ENCODE measurements at places on chromosomes 5 and 9. TPM values are rescaled to one million over a fixed set of nuclear protein-coding genes. Genes with fewer than 3 reads are reported as not detected.

Gene RMRP
- 162,287 TPM for total RNA-seq

DNA sequence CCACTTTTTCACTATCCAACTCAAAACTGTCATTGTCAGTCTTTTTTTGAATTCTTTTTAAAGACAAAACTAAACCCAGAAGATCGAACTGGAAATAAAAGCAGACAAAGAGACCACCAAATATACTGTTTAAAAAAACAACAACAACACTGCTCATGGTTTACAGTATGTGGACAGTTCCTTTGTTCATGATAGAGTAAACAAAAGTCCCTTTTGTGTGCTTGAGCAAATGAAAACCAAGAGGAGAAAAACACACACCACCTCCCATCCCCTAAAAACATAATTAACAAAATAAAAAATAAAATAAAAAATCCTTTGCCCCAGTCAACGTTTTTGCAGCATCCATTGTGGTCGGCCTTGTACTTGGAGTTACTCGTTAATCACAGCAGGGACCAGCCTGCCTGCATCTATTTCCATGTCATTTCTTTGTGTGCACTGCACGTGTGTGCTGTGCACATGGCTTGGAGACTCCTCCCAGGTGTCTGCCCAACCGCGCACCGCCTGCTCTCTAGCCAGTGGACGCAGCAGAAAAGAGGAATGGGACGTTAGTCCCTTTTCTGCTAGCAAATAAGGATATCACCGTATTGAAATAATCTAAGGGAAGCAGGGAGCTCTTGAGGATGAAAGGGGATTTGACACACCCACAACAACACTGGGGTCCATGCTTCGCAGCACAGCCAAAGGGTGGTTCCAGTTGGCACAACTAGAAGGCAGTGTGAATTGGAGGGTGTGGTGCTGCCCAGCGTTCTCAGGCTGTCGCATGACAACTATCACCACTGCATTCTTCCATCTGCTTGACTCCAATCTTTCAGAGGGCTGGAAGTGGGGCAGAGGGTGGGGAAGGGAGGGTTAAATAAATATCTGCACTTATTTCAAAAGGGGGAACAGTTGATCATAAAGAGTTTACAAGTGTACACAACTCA, 130.0 kb downstream of the SEMA6A start:
- DNase-seq: no peak

DNA sequence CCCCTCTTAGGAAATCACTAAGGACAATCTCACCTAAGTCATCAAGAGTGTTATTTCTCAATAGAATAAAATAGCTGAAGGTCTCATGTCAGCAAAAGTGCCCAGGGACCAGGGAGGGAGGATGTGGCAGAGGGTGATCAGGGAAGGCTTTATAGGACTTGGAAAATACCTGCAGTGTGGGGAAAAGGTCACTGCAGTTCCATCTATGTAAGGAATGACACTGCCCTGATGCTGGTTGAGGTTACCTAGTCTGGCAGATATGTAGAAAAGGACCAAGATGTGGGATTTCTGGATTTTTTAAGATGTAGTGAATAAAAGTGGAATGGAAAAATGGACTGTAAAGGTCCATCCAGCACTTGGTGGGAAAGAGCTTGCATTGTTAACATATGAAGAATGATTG, 18.3 kb downstream of the PRDM9 start:
- no peak for DNase-seq

DNA sequence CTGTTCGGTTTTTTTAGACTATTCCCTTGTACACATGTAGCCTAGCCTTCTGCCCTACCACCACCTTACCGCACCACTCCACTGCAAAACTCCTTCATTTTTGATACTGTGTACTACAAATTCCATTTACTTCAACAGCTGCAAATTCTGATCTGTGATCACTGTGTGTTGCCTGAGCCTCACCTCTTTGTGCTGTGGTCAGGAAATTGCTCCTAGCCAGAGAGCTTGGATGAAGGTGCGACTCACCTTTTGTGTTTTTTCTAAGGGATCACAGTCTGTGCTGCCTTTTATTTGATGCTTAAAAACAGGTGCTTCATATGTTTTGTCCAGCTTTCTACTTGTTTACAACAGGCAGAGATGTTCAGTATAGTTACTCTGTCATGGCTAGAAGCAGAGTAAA, 31.5 kb downstream of the CSNK1G3 start:
- DNase-seq: no peak

DNA sequence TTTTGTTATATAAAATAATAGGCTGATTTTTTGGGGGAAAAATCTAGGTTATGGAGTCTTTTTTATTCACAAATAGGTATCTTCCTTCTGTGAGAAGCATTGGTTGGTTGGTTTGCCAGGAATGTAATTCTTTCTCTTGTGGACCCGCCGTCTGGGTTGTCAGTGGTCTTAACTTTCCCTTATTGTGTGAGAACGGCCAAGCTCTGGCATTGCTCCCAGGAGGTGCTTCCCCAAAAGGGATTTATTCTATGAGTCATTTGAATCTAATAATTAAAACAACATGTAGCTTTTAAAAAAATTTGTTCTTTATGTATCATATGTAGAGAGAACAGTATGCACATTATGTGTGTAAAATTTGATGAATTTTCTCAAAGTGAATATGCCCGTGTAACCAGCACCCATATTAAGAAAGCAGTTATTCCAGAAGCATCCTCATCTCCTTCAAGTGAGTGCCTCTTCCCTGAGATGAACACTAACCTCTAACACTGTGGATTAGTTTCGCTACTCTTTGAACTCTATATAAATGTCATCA, 114.4 kb downstream of the MAST4 start:
- DNase-seq: peak; percentile 84

GRCh38 chr5:143311428-143311827, 92.1 kb downstream of the NR3C1 start:
- peak; percentile 88 for DNase-seq

GRCh38 chr5:121833617-121834016, 18.1 kb upstream of the FTMT start:
- DNase-seq: no peak

- no peak for DNase-seq
Measured at GRCh38 chr5:1104327-1105006, 7.4 kb downstream of the SLC12A7 start.

GRCh38 chr9:37100741-37101140, 19.6 kb upstream of the ZCCHC7 start:
- no peak for DNase-seq

DNA sequence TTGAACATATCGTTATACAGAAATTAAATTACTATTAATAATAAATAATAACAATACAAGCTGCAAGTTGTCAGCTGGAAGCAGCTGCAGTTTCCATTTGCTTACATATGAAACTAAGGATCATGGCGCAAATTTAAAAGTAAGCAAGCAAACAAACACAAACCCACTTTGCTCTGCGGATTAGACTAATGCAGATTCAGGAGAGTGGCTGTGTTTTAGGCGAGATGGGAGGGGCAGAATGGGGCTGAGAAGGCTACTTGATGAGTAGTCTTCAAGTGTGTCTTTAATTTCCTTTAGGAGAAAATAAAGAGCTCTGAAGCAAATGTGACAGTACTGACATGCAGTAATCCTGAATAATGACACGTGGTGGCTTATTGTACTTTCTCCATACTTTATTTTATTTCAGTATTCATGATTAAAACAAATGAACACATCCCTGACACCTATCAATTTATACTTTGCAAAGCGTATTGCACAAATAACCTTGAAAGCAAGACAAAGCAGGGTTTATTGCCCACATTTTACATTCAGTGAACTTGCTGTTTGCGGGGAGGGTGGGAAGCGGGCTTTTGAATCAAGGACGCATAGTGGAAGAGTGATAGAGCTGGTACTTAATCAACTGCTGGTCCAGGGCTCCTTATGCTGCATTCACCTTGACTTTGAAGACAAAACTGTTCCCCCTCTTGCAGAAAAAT, 221.4 kb upstream of the TRIM32 start:
- no peak for DNase-seq

GRCh38 chr9:77961541-77961940, 70.1 kb downstream of the GNAQ start:
- no peak for DNase-seq

DNA sequence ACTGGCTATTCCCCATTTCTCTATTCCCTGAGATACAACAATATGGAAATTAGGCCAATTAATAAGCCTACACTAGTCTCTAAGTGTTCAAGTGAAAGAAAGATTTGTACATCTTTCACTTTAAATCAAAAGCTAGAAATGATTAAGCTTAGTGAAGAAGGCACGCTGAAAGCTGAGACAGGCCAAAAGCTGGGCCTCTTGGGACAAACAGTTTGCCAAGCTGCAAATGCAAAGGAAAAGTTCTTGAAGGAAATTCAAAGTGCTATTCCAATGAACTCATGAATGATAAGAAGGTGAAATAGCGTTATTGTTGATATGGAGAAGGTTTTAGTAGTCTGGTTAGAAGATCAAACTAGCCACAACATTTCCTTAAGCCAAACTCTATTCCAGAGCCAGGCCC, 256.2 kb downstream of the ZSWIM6 start:
- DNase-seq: no peak

DNA sequence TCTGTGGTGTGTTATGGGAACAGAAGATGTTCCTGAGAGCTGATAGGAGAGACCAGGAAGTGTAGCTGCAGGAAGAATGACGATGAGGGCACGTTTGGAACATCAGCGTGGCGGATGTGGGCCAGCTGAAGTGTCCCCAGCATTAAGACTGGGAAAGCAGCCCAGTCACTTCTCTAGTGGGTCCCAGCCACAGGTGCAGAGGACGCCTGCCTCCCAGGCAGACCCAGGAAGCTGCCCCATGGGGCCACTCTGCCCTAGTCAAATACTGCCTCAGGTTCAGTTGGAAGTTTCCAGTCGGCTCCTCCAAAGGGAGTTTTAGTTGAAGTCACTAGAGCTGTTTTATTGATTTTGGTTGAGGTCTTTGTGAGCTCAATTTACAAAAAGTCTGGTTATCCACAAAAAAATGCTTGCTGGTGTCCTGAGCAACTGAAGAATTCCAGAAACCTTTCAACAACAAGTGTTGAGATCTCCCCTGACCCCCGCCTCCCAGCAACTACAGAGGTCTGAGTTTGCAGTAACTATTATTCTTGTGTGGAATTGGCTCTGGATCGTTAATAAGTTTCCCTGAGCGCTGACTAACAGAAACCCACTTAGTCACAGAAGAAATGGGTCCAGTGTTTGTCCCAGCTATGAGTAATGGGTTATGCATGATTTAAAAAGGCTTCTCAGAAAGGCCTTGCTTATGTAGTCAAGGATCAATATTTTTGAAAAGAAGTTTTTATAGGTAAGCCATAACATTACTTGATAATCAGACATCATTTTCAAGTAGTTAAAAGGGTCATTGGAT, 294.1 kb downstream of the FANCC start:
- peak; percentile 70 for DNase-seq

Gene C5orf15
- 31.8 TPM for total RNA-seq

DNA sequence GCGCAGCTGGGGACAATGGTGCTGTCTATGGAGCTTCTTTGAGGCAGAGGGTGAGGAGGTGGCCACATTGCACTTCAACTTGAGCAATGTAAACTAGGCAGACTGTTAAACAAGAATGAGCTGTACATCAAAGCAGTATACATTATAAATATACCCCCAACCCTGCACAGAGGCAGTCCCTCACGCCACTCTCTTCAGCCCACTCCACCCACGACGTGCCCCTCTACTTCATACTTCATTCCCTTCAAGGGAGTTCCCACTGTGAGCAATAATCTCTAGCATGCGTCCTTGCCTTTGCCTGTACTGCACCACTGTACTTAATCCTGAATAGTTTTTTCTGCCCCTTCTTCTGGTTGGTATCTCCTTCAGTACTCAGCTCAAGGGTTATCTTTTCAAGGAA, 14.4 kb downstream of the TRPM3 start:
- no peak for DNase-seq

- DNase-seq: no peak
Measured at GRCh38 chr5:107576155-107576554, 94.6 kb downstream of the EFNA5 start.

Gene ABO
- total RNA-seq: not detected

Gene CD14
- total RNA-seq: 4.1 TPM

Data from fibroblast of lung (primary cell).